ENCODE measurements at places on chromosomes 13 and 19. TPM values are rescaled to one million over a fixed set of nuclear protein-coding genes. Genes with fewer than 3 reads are reported as not detected.

The ZNF737 gene
- 14.7 TPM for total RNA-seq

The MBD3L3 gene
- not detected for total RNA-seq

DNA sequence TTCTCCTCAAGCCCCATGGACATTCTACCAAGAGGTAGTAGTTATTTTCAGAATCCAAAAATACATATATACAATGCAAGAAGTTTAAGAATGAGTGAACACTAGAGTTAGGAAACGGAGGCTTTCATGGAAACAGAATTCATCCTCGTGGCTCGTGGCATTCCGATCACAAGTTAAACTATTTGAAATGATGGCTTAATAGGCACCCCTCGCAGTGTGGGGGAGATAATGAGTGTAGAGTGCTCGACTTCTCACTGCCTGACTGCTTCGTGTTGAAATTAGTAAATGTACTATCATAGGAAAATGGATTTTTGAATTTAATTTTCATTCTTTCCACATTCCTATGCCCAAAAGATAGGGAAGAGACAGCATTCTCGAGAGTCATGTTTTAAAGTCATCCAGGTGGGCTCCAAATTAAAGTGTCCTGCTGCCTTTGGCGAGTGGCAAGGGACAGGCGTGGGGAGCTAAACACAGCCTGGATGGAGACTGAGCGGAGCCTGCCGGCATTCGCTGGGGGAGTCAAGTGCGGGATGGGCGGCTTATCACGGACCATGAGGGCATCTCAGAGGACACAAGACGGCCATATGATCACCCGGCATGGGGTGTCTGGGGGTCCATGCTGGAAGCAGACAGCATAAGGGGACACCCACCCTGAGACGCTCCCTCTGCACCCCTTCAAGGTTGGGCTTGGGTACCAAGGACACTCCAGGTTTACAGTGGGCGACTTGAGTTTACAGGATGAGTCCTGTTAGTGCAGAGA, 165.2 kb downstream of the TEX29 start:
- peak; percentile 56 for DNase-seq

DNA sequence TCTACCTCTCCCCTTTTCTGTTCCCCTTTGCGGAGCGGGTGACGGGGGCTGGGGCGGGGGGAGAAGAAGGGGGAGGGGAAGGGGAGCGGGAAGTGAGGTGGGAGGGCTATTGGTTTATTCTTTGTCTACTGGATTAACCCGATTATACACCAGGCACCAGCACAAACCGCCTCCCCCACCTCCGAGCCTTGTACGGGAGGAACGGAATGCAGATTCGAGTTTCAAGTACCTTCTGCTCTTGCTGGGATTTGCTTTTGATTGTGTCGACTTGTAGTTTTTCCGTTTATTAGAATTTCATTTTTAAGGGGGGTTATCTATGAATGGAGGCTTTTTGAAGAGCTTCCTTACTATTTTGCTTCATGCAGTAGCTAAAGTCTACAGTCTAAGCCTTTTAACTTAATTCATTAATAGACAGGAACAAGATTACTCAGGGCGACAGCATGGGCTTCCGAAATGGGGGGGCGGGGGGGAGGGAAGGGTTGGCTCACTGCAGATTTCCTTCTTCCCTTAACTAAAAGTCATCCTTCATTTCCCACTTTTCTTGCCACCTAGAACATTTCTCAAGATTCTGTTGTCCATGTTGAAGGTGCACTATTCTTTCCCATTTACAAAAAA, 937 bp upstream of the SPRY2 start:
- peak; percentile 85 for DNase-seq

The ARMC6 gene
- total RNA-seq, result 30.9 TPM

Data from osteoblast (primary cell).